ENCODE measurements at places on chromosomes 2 and 18.

DNA sequence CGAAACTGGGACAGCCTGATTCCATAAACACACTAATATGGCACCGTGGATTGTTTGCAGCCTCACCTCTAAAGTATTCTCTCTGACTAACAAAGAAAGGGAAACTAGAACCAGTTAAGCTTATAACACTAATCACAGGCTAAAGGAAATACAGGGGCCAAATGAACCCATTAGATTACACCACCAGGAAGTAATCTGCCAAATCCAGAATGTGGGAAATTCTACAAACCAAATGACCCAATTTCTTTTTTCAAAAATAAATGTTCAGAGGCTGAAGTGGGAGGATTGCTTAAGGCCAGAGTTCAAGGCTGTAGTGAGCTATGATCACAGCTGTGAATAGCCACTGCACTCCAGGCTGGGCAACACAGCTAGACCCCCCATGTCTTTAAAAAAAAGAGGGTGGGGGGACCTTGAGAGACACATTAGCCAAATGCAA is 1.5 kb upstream of the MPPE1 start:
- DNase-seq: peak; percentile 48

GRCh38 chr2:197464175-197464574 is 10.8 kb downstream of the COQ10B start:
- peak; percentile 16 for DNase-seq

GRCh38 chr2:150809103-150809502 is 321.6 kb upstream of the RND3 start:
- no peak for DNase-seq

DNA sequence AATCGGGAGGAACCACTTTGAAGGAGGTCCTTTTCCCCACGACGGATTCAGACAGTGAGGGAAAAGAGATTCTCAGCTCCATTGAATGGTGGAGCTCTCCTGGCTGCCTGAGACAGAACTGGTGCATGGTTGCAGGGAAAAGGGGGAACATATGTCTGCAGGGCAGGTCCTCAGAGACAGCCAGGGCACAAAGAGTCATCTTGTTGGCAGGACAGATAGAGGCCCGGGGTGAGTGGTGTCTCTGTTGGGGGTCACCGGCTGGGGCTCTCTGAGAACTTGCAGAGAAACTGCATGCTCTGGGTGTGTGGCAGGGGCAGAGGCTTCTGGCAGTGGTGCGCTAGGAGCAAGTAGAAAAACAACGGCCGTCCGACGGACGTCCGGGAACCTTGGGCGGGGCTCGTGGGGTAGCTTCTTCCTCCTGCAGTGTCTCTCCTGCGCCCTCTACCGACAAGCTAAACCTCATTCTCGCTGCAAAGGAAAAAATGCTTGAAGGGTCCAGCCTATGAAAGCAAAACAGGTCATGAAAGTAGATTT is 94.3 kb downstream of the CDCA7 start:
- DNase-seq: peak; percentile 80

GRCh38 chr18:31760695-31761094 is at the start of gene SLC25A52:
SLC25A52 (minus strand) TSS chr18:31760880; CDS start chr18:31760661, 219 bp downstream.
- DNase-seq: no peak

DNA sequence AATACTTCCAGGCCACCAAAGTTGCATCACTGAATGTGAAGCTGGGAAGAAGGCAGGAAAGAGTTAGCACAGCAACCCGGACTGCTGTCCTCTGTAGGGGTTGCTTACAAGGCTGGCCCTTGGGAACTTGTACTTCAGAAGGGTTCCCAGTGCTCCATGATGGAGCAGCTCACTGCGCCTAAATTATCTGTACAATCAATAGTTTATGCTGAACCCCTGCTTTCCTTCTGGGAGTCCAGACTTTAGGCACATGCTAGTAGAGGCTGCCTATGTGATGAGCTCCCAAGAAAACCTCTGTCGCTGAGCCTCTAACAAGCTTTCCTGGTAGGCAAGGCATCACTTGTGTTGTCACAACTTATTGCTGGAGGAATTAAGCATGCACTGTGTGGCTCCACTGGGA is 34.3 kb downstream of the XDH start:
- DNase-seq: no peak

DNA sequence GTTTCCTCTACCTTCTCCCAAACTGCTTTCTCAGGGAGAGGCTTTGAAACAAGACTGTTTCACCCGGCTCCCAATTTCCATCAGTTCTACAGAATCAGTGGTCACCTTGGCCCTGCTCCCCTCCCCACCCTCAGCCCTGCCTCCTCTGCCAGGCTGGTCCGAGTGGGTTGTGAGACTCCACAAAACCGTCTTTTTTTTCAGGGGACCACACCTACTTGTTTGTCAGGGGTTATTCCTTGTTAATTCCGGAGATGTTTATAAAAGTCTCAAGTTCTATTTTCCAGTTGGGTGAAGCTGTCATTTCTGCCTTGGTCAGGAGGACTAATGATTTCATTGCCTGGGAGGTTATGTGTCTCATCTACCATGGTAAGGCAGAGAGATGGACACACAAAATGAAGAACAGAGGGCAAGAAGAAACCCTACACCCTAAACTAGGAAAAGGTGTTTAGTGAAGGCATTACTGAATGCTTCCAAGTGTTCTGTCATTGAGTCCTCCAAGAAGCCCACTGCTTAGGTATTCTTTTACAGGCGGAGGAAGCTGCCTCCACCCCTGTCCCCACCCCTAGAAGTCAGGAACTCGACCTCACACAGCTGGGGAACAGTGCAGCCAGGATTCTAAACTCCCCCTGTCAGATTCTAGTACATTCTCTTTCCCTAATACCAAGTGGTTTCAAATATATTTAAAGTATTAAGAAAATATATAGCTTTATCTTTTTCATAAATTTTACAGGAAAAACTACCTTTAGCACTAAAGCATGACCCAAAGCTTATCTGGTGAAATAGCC is 46.3 kb downstream of the COPS8 start:
- no peak for DNase-seq

- no peak for DNase-seq
These were observed 144.0 kb downstream of the TMEM163 start for GRCh38 chr2:134574611-134575330.

DNA sequence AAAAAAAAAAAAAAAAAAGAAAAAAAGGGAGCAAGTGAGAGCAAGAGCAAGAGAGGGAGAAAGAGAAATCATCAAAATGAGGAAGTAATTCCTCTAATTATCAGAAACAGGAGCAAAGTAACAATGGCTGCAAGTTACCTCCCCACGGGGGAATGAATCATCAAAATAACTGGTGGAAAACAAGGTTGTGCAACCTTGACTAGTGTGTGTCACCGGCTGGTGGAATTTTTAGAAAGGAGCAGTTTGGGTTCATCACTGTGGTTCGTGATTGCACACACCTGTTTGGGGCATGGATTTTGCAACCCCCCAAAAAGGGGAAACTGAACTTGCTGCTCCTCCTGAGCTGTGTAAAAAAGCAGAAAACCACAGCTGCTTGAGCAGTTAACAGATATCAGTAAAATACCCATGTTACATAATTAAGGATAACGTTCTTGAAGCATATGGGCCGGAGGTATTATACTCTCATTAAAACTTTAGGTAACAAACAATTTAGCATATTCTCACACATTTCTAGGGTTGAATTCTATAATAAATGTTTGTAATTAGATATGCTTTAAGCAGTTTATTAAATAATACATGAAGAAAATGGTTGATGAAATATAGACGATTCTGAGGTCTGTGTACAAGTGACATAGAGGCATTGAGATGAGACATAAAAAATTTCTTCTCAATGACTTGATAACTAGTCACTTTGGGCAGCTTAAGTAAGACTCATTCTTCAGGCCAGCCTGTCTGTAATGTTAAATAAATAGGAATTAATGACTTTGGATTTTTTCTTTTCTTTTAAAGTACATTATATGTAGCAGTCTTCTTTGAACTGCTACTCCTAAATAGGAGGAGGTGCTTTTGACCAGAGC is 184.2 kb upstream of the ZEB2 start:
- DNase-seq: peak; percentile 80

GRCh38 chr2:207123335-207123744 is 42.4 kb downstream of the KLF7 start:
- DNase-seq: no peak
